ENCODE measurements at places on chromosomes 5 and 9.
A peak's percentile ranks its signal among the peaks of the same experiment; 100 is the strongest.

DNA sequence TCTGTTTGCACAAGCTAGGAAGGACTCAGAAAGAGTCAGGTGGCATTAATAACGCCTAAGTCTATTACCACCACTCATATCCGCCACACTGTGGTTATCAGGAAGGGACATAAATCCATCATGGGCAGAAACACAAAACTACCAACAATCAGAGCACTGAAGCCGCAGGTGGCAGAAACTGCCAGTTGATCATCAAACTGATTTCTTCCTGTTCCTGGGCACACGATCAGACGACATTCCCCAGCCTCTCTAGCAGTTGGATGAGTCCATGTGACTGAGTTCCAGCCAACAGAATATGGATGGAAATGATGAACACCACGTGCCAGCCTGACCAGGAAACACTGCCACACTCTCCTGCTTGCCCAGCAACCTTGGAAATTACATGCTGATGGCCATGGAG is 181.7 kb downstream of the ELAVL2 start:
- no peak for DNase-seq

GRCh38 chr5:75510836-75511434 is 494 bp downstream of the CERT1 start:
- DNase-seq: no peak

DNA sequence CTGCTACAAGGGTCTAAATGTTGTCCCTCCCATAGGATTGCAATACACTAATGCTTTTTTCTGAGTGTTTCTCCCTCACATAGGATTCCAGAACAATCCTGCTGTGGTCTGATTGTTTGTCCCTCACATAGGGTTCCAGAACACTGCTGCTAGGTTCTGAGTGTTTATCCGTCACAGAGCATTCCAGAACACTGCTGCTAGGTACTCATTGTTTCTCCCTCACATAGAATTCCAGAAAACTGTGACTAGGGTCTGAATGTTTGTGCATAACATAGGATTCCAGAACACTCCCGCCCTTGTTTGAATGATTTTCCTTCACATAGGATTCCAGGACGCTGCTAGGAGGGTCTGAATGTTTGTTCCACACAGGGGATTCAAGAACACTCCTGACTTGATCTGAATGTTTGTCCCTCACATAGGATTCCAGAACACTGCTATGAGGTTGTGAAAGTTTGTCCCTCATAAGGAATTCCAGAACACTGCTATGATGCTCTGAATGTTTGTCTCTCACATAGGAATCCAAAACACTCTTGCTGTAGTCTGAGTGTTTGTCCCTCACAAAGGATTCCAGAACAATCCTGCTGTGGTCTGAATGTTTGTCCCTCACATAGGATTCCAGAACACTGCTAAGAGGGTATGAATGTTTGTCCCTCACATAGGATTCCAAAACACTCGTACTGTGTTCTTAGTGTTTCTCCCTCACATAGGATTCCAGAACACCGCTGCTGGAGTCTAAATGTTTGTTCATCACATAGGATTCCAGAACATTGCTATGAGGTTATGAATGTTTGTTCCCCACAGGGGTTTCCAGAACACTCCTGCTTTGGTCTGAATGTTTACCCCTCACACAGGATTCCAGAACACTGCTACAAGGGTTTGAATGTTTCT is 213.5 kb downstream of the FOXD4L6 start:
- DNase-seq: no peak

GRCh38 chr9:124011460-124012301 is at the start of gene LHX2:
LHX2 (plus strand) TSS chr9:124011768; CDS start chr9:124012349, 581 bp downstream.
- DNase-seq: no peak

GRCh38 chr9:124353811-124354274 is 61.4 kb downstream of the PSMB7 start:
- no peak for DNase-seq

DNA sequence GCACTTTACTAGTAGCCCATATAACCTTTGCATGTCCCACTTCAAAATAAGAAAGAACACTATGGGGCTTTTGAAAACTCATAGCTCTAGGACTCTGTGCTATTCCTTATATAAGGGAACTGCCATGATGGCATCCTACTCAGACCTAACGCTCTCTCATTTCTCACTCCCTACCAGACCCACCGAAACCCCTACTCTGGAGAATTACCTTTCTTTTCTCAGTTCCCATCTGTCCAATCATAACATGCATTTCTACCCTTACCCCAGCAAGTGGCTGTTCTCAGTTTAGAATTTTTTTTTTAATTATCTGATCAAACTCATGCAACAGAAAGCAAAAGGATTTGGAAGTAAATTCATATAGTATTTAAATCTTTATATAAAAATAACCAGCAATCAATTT is 27.3 kb downstream of the CARNMT1 start:
- DNase-seq: no peak

GRCh38 chr5:132387640-132388117 is 18.2 kb downstream of the SLC22A5 start:
- DNase-seq: peak; percentile 53

GRCh38 chr5:13987843-13988464 is 43.5 kb upstream of the DNAH5 start:
- peak; percentile 8 for DNase-seq

- DNase-seq: no peak
Measured at GRCh38 chr5:10801931-10802666, 41.1 kb upstream of the DAP start.

DNA sequence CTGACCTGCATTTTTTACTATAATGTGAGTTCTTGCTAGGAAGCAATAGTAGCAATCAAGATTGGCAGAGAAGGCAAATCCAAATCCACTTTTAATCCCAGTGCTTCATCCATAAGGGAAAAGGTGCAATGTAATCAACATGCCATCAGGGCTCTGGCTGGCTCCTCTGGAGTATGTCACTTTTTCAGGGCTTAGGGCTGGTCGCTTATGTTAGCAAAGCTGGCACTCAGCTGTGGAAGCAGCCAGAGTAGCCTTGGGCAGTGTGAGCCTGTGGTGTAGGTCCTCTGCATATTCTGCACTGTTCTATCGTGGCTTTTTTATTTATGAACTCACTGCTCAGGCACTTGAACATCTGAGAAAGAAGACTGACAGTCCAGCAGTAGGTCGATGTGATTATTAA is 16.1 kb downstream of the ACTBL2 start:
- no peak for DNase-seq

DNA sequence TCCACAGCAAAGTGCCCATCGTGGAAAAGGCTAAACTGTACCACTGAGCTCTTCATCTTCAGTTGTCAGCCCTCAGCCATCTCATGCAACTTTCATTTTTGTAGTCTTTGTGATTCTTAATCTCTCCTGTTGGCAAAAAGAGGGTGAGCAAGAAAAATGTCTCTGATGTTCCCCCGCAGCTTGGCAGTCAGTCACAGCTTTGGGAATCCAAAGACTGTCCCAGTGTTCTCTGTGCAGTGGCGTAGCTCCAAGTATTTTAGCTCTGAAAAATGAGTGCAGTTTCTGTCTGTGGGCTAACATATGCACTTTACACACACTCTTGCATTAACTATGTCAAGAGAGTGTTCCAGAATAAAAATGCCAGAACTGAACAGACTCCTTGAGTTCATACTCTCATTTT is 372.2 kb downstream of the TMEM232 start:
- no peak for DNase-seq

GRCh38 chr5:125199373-125199772 is 452.9 kb upstream of the ZNF608 start:
- no peak for DNase-seq

- DNase-seq: no peak
Measured at GRCh38 chr9:88652876-88653275, 117.9 kb downstream of the NXNL2 start.

- DNase-seq: no peak
Measured at GRCh38 chr5:94094793-94095441, 353.5 kb upstream of the POU5F2 start.

DNA sequence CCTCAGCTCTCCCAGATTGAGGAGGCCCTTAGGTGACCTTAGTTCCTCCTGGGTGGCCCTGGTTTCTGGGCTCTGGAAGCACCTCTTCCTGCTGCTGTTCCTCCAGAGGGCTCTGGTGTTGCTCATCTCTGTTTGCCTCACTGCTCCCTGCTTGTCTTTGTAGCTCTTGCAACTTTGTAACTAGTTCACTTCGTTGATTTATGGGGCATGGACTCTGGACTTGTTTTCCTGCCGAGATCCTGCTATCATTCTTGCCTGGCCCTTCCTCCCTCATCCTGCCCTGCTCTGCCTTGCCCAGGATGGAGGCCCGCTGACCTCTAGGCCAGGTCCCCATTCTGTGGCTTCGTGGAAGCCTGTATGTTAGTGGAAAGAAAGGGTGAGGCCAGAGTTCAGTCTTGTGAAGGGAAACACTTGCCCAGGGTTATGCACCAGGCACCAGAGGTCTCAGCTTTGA is 169.3 kb downstream of the MACROH2A1 start:
- no peak for DNase-seq

DNA sequence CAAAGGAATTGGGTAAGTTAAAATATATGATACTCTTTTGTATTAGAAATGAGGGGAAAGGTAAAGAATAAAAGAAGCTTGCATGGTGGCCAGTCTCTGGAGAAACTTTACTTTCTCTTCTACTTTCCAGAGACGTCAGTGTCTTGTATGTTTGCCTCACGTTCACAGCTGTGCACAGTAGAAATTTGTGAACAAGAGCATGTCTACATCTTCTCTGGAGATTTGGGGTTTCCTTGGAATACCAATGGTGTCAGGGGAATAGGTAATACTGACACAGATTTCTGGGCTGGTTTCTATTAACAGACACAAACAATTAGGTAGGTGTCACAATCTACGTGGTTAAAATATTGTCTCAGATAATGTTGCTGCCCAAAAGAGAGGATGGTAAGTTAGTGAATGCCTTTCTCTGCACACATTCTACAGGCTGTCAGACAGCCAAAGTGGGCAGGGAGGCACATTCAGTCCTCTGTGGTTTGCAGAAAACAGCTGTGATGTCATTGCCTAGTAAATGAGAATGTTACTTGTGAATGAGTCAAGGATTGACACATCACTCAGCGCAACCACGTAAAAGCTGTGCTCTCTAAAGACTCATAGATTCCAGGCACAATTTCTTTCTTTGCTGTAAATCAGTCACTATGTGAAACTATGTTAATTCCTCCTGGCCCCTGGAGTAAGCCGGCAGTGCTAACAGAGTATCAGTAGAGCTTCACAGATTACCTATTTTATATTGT is 397.1 kb downstream of the MAN2A1 start:
- DNase-seq: no peak

DNA sequence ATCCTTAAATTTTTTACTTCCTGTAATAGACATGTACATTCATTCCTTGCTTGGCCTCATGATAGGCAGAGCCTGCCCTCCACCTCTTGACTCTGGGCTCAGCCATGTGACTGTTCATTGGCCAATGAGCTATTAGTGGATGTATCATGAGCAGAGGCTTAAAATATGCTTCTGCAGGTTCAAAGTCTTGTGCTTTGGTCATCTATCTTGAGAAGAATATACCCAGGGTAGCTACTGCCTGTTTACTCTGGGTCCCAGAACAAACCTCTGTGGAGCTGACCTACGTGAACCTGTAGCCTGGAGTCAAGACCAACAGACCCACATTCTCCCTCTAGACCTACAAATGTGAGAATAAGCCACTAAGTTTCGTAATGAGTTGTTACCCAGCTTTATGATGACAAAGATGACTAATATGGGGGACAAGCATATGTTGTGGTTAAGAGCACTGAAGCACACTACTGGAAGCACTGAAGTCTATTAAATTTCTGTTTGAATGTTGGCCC is 244.4 kb downstream of the MAST4 start:
- peak; percentile 84 for DNase-seq

DNA sequence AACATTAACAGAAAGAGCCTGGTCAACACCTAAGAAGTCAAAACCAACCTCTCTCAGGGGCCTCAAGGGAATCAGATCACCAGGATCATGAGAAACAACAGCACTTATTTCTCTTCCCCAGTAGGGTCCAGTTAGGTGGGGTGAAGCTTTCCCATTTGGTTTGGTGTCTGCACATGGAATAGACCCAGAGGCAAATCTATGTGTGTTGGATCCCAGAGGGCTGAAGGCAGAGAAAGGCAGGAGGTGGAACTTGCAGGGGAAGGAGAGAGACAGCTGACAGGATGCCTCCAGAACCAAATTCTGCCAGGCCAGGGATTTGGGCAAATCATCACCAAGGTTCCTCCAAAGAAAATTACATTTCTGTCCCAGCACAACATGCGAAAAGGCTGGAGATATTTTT is 104.8 kb upstream of the SPOCK1 start:
- DNase-seq: no peak

DNA sequence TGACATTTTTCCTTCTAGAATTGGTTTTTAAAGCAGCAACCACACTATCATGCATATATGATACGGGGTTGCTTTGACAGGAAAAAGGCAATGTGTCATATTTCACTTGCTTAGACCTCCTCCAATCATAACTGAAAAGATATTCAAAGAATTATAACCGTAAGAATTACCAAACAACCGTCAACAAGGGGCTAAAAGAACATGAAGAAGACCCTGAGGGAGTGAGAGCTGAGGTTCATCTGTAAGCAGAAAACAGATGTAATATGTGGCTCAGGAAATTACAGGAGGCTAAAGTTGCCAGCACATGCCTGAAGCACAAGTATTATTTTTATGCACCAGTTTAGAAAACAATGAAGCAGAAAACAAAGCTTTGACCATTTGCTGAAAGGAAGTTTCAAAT is 78.9 kb downstream of the APBA1 start:
- no peak for DNase-seq

- DNase-seq: no peak
Measured at GRCh38 chr9:116477584-116478141, 209.4 kb upstream of the TRIM32 start.

DNA sequence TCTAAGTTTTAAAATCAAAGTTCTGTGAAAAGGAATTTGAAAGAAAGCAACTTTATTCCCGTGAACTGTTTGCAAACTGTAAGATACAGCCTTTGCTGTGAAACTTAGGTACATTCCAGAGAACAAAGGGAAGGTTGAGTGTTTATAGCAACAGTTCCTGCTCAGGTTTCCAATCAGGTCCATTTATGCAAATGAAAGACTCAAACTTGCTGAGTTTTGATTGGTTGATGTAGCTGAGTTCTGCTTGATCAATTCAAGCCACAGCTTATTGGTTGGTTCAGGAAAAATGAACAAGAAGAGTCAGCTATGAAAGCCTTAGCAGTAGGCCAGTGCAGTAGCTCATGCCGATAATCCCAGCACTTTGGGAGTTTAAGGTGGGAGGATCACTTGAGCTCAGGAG is 37.9 kb downstream of the SLC27A6 start:
- no peak for DNase-seq

Data from AML-193 (cell line).